ENCODE measurements at places on chromosomes 11 and 22.
A peak's percentile ranks its signal among the peaks of the same experiment; 100 is the strongest.

GRCh38 chr11:78365381-78365792, 52.2 kb downstream of the GAB2 start:
- no peak for DNase-seq

- peak; percentile 13 for DNase-seq
These were observed 35.1 kb downstream of the RRP8 start for GRCh38 chr11:6568191-6568918.

- DNase-seq = no peak
These were observed 10.9 kb upstream of the HMOX1 start for GRCh38 chr22:35369996-35370395.

GRCh38 chr11:26073646-26074045, 258.3 kb upstream of the ANO3 start:
- no peak for DNase-seq
